Karpas-422 (cell line): ENCODE measurements at places on chromosomes 4 and X.
A peak's percentile ranks its signal among the peaks of the same experiment; 100 is the strongest.

GRCh38 chrX:33204889-33205288 lies 6.5 kb downstream of the DMD start:
- DNase-seq = no peak

GRCh38 chrX:52995987-52996331 lies 37.6 kb upstream of the FAM156A start:
- DNase-seq = no peak

GRCh38 chr4:174056959-174057358 lies 226.5 kb downstream of the FBXO8 start:
- DNase-seq = no peak

- no peak for DNase-seq
These were observed 117.1 kb upstream of the FRG1 start for GRCh38 chr4:189823591-189823990.

- DNase-seq = no peak
These were observed 83.3 kb downstream of the STK32B start for GRCh38 chr4:5134620-5135019.

- DNase-seq = no peak
These were observed 11.5 kb downstream of the LNX1 start for GRCh38 chr4:53579826-53580225.

GRCh38 chr4:157075811-157076577 lies at the start of gene GLRB:
GLRB (plus strand) TSS chr4:157076150; CDS start chr4:157078025, 1,875 bp downstream.
- peak; percentile 29 for DNase-seq

GRCh38 chrX:30876367-30876766 lies 12.7 kb downstream of the TAB3 start:
- no peak for DNase-seq

DNA sequence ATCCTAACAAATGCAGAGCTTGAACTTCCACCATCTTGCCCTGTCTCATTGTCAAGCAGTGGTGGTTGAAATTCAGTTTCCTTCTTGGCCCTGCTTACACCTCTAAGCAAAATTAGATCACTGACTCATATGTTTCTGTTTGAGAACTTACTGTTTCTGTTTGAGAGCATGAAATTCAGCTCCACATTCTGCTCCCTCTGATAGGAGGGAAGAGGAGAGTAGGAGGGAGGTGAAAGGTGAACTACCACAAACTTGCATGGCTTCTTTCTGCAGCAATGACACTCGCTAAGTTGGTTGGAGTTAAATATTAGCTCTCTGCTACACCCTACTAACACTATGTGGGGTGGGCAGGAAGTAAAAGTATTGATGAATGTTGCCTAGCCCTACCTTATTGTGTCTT lies 117.8 kb upstream of the EDA2R start:
- DNase-seq = no peak

DNA sequence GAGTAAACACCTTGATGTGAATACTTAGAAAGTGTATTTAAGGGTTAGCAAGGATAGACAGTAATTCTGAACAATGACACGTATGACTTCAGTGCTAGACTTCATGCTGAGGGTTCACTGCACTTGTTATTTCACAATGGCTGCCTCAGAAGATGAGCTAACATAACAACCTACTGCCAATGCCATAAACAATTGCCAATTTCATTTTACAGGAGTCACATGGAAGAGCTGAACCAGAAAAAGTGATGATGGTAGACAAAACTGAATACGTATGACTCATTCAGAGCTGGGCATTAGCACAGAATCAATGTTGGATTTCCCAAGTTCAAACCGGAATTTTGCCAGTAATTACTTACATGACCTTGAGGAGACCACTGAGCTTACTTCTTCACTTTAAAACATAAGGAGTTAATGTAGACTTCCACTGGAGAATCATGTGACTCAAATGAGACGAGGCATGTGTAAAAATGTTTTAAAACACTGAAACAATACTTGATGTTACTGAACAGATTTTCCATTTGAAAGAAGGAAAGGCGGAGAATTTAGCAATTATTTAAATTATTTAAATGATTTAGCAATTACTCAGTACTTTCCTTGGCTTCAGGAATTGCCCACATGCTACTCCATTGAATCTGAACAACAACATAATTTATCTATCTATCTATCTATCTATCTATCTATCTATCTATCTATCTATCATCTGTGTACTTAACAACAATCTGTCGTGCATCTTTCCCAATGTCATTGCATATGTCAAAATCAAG lies 868.5 kb upstream of the SLIT2 start:
- no peak for DNase-seq

- no peak for DNase-seq
These were observed 94.3 kb upstream of the LEF1 start for GRCh38 chr4:108263057-108263456.

- DNase-seq = no peak
These were observed 98.5 kb upstream of the CTSO start for GRCh38 chr4:156052116-156052515.

DNA sequence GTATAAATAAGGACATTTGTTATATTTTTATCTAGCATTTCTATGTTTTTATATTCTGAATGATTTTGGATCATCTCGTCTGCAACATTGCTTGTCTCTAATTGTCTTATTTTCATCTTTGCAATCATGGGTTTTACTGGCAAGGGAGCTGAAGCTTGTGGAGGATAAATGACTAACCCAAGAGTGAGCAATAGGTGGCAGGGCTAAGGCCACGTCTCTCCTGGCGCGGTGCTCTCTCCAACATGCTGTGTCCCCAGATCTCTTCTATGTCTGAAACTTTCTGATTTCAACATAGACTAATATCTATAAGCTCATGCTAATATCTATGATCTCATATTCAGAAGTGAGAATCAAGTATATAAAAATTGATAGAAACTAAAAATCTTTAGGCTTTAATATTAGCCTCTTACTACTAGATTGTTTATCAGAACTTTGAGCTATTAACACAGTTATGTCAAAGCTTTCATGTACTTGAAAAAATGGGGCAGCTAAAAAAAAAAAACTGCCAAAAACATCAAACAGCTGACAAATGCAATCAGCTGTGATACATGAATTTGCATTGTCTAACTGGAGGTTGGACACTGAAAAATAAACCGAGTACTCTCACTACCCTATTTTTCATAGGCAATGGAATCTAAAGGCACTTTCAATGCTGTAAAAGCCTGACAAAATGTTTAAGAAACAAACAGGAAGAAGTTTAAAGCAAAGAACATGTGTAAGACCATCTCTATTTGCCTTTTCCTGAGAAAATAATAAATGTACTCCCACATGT lies 169.2 kb downstream of the TMA16 start:
- DNase-seq = peak; percentile 86

- DNase-seq = no peak
These were observed 136.2 kb downstream of the CFAP299 start for GRCh38 chr4:80471756-80472155.

DNA sequence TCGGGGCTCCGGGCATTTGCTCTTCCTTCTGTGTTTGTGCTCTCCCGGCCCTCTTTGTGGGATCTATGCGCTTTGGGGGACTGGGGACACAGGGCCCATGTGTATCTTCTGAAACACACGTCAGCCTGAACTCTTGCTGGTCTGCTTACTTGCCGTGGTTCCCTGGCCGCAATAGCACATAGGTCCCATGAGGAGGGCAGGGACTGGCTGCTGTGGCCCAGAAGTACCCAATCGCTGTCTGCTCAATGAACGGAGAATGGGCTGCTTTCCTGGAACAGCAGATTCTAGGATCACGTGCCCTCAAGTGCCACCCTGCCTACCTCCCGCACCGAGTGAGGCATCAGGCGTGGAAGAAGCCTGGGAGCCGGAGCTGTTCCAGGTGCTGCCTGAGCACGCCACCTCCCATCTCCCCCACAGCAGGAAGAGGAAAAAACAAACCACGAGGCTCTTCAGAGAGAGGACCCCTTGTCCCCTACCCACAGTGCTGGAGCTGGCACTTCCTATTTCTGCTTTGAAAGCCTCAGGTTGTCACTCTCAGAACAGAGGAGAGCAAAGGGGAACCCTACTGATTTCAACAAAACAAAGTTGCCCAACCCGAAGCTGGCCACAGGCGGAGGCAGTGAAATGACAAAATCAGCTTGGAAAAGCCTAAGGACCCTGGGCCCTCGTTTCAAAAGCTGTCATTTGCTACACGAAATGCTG lies 3.8 kb downstream of the G6PD start:
- DNase-seq = no peak

- no peak for DNase-seq
These were observed 2351.4 kb downstream of the PCDH7 start for GRCh38 chr4:33071535-33071934.

DNA sequence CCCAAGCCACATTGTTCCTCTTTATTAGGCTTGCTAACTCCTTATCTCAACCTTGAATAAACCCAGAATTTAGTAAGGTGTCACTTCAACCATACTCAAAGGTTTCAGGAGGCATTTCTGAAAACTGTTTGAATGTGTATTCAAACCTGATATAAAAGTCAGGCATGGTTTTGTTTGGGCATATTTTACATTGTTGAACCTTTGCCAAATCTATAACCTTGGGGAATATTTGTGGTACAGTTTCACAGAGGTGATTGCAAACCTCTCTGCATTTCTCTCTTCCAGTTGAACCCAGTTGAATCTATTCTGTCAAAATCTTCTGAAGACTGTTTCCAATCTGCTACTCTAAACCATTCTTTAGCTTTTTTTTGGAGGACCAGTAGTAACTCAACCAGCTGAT lies 409.0 kb downstream of the TECRL start:
- no peak for DNase-seq

- peak; percentile 16 for DNase-seq
These were observed 6.2 kb downstream of the PPP1R2C start for GRCh38 chrX:42771506-42772335.

GRCh38 chrX:115988825-115989224 lies 181.7 kb upstream of the AGTR2 start:
- DNase-seq = peak; percentile 51

DNA sequence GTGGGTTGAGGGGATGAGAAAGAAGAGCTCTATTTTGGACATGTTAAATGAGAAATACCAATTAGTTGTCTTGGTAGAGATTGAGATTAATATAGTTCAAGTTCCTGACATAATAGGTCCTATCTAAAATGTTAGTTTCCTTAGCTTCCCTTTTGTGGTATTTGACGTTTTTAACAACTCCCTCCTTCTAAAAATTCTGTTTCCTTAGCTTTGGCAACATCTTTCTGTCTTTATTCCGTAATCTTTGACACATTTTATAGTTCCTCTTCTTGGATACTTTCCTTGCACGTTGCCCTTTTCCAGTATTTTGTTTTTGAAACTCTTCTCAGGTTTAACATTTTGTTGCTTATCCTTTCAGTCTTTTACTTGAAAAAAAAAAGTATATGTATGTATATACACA lies 36.9 kb downstream of the LAMTOR3 start:
- no peak for DNase-seq

- no peak for DNase-seq
These were observed 16.2 kb downstream of the BOD1L1 start for GRCh38 chr4:13611283-13611842.

- DNase-seq = no peak
These were observed 111.8 kb upstream of the HUWE1 start for GRCh38 chrX:53798281-53798680.

- DNase-seq = no peak
These were observed 115.8 kb upstream of the BMPR1B start for GRCh38 chr4:94641702-94642560.

- no peak for DNase-seq
These were observed 20.4 kb upstream of the UBA6 start for GRCh38 chr4:67721315-67721769.

GRCh38 chr4:126916626-126917140 lies 716.1 kb upstream of the INTU start:
- no peak for DNase-seq

DNA sequence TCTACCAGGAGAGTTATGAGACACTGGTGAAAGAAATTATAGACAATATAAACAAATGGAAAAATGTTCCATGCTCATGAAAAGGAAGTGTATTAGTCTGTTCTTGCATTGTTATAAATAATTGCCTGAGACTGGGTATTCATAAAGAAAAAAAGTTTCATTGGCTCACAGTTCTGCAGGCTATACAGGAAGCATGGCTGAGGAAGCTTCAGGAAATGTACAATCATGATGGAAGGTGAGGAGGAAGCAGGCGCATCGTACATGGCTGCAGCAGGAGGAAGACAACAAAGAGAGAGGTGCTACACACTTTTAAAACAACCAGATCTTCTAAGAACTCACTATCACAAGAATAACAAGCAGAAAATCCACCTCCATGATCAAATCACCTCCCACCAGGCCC lies 184.3 kb downstream of the NPNT start:
- DNase-seq = no peak

DNA sequence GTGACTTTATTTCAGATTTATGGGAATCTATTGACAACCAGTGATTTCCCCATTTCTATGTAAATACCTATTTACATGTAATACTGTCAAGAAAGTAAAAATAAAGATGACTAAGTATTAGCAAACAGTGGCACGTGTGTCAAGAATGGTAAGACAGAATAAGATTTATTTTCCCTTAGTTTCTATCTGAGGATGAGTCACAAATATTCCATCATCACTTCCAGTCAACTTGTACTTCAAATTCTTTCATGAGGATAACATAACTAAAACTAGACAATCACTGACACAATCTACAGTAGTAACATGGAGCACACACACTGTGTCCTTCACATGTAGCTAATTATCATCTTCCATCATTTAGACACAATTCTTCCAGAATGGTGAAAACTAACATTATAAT lies 625.3 kb upstream of the PCDH7 start:
- no peak for DNase-seq

- peak; percentile 57 for DNase-seq
These were observed 752 bp upstream of the ATP6AP2 start for GRCh38 chrX:40579900-40580536.

DNA sequence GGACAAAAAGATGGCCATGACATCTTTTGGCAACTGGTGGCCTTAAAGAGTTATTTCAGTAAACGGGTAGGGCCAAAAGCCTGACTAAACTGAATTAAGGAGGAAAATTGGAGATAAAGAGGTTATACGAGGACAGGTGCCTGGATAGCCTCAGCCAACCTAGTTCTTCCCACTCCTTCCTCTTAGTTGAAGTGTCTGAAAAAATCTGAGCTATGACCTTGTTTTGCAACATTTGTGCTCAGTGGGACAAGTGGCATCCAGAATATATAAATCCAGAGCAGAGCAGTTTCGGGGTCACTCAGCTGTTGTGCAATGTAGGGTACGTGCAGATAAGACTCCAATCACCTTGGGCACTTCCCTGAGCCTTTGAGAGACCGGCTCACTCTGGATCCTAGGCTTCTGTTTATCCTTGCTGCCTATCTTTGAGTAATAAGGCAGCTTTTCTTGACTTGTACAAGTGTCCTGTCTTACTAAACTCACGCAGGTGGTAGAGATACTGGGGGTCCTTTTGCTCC lies 50.2 kb upstream of the MORC4 start:
- DNase-seq = no peak

DNA sequence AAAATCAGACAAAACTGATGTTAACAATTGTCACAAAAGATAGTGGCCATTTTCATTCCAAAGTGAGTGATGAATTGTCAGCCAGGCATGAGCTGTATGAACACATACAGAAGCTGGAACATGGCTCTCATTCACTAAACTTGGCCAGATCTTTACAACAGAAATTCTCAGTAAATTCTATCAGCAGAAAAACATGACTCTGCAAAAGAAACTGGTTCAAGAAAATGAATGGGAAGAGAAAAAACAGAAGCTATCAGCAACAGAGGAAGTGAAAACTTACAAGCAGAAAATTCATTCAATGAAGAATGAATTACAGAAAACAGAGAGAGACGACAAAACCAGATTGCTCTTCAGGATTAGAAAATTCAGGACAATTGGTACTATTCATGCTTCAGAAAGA lies 249.6 kb downstream of the COL25A1 start:
- no peak for DNase-seq

GRCh38 chrX:67692246-67692645 lies 148.4 kb downstream of the AR start:
- no peak for DNase-seq

- no peak for DNase-seq
These were observed 731 bp downstream of the RBMXL3 start for GRCh38 chrX:115189646-115190635.

- no peak for DNase-seq
These were observed 138.3 kb upstream of the USP38 start for GRCh38 chr4:143046454-143046853.
